ENCODE measurements at places on chromosomes 5 and 9.

DNA sequence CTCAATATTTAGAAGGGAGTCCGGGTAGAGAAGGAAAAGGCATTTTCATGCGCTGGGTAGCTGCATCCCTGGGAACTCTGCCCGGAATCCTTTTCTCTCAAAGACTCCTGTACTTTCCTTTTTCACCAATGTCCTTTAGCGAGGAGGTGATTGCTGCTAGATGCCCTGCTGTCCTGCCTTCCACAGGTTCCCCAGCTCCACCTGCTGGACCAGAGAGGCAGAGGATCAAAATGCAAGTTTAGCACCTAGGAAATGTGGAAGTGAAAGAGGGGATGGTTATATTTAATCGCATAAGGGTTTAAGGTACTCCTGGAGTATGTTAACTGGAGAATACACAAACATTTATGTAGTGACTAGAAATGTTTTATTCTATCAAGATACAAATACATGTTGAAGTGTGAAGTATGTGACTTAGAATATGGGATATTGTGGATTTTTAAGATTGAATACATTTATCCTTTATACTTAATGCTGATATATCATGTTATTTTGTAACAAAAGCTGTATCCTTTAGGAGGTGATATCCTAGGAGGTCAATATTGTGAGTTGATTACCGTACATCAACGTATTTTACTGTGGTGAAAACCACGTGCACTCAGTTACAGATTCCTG lies 145.7 kb downstream of the ARHGAP26 start:
- peak; percentile 35 for DNase-seq

GRCh38 chr9:124312290-124313265 lies 54.8 kb downstream of the NEK6 start:
- DNase-seq = no peak

- DNase-seq = peak; percentile 22
Measured at GRCh38 chr9:98365227-98365669, 109.8 kb upstream of the TBC1D2 start.

DNA sequence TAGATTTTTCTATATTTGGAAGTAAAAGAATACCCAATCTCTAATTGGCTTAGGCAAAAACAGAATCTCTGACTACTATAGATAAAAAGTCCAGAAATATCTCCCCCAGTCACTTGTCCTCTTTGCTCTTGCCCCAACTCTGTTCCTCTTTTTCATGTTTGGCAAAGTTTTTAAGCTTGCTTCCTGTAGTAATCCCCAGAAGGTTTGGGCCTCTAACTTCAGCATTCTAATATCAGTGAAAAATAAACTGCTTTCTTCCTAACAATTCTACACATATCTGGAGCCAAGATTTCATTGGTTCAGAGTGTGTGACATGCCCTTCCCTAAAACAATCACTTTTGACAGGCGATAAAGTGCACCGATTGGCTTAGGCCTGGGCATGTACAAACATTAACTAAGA lies 1680.3 kb downstream of the MAT2B start:
- DNase-seq = no peak

DNA sequence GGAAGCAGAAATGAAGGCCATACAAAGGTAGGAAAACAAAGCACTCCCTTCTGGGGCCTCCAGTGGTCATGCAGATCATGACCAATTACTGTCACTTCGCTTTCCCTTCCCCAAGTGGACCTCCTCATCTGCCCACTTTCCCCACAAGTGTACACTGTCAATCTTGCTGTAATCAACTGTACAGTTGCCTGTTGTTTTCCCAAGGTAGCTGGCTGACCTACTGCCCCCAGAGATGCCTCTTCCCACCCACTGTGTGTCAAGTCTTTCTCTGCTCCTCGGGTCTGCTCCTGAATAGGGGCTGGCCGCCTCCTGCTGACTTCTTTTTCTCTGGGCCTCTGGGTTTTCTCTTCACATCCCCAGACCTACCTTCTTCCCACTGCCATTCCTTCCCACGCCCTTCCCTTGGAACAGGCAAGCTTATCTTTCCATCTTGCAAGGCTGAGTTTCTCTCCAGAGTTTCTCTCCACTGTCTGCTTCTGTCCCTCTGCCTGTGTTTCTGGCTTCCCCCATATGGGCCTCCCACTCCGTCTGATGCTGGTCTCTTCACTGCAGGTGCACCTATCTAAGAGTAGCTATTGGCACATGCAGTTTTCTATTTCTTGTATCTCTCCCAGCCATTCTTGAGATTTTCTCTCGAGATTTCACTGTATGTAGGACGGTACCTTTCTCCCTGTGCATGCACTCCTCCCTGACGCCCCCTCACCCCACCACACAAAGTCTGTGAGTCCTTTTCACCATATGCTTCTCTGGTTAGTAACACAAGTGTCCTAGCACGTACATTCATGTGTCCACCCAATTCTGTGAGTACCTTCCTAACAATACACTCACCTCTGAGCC lies 2.4 kb downstream of the ELL2 start:
- no peak for DNase-seq

DNA sequence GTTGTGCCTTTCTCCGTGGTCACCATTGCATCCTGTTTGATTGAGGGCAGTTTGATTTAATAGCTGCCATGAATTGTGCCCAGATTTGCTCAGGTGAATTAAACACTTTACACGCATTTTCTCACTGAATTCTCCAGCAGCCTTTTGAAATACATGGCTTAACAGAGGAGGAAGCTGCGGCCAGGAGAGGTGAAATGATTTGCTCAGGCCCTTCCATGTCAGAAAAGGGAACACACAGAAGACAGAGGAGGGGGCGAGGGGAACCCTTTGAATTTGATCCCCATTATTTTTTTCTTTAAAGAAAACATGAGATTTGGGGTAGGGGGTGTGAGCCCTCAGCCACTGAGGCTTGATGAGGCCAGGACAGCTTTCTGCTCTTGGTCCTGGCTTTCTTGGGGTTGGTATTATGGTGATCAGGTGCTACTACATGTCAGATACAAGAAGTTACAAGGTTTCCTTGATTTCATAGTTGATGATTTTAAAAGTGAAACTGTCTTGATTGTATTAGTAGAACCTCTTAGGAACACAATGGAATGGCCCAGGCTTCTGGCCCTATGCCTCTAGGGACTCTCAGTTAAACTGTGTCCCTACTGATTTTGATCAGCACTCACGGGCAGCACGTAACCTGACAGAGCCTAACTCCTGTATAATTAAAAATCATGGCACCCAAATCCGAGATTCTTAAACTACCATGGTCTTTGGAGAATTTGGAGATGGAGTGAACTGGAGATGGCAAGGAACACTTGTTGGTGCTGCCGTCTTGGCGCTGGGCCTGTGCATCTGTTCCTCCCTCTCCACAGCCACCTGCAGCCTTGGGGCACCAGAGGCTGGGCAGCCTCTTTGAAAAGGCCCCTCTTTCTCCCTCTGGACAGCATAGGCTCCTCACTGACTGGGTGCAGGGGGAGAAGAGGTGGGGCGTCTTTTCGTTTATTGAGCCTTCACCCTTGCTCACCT lies 107.9 kb downstream of the TRIO start:
- DNase-seq = no peak

- DNase-seq = no peak
Measured at GRCh38 chr9:80163889-80164288, 592.1 kb downstream of the TLE4 start.

DNA sequence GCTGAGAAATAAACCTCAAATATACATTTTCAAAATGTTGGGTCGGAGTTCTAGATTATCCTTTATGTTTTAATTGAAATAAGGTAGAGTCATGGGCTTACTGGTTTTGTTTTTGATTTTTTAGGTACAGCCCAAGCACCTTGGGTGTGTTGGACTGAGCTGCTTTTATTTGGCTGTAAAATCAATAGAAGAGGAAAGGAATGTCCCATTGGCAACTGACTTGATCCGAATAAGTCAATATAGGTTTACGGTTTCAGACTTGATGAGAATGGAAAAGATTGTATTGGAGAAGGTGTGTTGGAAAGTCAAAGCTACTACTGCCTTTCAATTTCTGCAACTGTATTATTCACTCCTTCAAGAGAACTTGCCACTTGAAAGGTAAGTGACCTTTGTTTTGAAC lies 3.6 kb downstream of the CCNG1 start:
- no peak for DNase-seq

DNA sequence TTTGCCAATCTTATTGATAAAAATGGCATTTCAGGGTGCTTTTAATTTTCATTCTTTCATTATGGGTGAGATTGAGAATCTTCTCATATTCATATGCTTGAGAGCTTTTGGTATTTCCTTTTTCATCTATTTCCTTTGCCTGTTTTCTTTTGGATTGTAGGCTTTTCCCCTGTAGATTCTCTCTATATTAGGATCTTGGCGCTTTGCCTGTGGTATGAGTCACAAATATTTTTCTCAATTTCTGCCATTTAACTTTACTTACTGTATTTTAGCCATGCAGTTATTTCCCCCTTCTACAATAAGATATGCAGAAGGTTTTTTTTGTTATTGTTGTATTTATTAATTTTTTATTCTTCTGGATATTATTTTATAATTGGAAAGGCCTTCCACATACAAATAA lies 21.5 kb upstream of the KLF9 start:
- DNase-seq = peak; percentile 14

- DNase-seq = peak; percentile 52
Measured at GRCh38 chr5:90020575-90021538, 388.7 kb downstream of the CETN3 start.

Measured in ACHN (cell line).